ENCODE measurements at places on chromosomes 6 and 20. TPM values are rescaled to one million over a fixed set of nuclear protein-coding genes. Genes with fewer than 3 reads are reported as not detected.

MYCT1 gene
- total RNA-seq: 0.55 TPM

SRXN1 gene
- total RNA-seq: 99.3 TPM

UST gene
- total RNA-seq: 7.9 TPM

TBX18 gene
- not detected for total RNA-seq

IP6K3 gene
- not detected for total RNA-seq

EPPIN gene
- total RNA-seq: not detected

TTBK1 gene
- not detected for total RNA-seq

BMP5 gene
- not detected for total RNA-seq

RPS6KA2 gene
- 5.1 TPM for total RNA-seq

ZNF292 gene
- total RNA-seq: 16.9 TPM

DLL1 gene
- 1.2 TPM for total RNA-seq

RNF144B gene
- 4.6 TPM for total RNA-seq

HSPA12B gene
- not detected for total RNA-seq

All from PC-3 (cell line).